ENCODE measurements at places on chromosomes 5 and 9.

GRCh38 chr5:113205323-113205722 is 228.7 kb downstream of the DCP2 start:
- no peak for DNase-seq

DNA sequence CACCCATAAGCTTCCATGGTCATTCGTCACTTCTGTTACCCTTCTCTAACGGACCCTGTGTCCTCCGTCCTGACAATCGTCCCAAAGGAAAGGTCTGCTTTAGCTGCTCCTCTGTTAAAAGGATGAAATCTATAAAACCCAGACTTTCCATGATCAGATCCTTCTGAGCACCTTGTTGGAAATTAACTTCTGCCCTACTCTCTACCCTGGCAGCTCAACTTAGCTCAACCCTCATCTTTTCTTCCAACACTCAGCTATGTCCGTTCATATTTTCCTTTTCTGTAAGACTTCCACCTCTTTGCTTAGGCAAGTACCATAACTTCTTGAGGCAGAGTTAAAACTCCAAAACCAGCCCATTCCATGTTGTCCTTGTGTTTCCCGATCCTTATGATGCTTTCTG is 205.4 kb downstream of the SPATA31A6 start:
- no peak for DNase-seq

GRCh38 chr5:158811350-158811749 is 288.4 kb downstream of the EBF1 start:
- no peak for DNase-seq

DNA sequence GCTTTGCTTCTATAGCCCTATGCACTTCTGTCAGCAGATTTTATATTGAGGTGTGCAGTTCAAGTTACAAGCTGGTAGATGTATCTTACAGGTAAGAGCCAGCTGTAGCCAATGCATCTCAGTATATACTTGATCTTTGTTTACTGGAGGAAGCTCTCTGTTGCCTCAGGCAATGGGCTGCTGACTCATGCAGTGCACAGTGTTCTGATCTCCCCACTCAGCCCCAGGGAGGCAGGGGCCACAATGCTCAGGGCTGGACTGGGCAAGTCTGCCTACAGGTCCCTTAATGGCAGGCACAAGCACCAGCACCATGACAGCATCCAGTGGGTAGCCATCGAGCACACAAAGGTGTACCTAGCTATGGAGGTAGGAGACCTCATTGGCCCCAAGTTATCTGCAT is 178.8 kb upstream of the CDH10 start:
- no peak for DNase-seq

DNA sequence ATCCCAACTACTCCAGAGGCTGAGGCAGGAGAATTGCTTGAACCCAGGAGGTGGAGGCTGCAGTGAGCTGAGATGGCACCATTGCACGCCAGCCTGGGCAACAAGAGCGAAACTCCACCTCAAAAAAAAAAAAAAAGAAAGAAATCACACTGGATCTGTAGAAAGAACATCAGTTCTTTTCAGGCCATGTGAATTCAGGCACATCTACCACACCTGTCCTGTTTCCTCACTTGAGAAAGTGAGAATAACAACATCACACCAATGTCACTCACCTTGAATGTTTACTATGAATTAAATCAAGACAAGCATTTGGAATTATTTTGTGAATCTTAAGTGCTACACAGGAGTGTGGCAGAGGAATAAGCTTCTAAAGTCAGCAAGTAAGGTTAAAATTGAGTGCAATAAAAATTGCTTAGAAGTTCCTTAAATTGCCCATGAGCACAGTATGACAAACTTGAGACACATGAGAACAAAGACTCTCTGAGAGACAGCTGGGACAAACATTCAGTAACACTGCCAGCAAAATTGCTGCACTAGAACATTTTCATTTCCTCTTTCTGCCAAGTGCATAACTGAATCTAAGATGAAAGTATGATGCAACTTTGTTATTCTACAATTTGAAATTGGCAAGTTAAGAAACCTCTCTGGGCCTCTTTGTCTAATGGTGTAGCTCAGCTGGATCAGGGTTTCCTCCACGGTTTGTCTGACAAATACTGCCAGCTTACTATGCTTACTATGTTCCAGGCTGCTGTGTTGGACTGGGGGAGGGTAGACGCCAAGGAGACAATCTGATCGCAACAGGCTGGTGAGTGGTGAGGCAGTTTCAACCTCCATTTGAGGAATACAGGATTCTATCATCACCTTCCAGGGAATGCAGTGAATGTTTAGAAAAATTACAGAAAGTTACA is 1.9 kb upstream of the RIC1 start:
- peak; percentile 5 for DNase-seq

GRCh38 chr9:24879591-24879990 is 333.9 kb upstream of the IZUMO3 start:
- DNase-seq, result no peak

GRCh38 chr5:122129306-122129705 is at the start of gene ZNF474:
Gene ZNF474, plus strand, starts transcription at chr5:122129546. Its CDS starts 22,445 bp downstream, at chr5:122151991.
- DNase-seq, result no peak

- DNase-seq, result no peak
Measured at GRCh38 chr9:118563677-118564076, 805.6 kb downstream of the BRINP1 start.

GRCh38 chr9:127133739-127134167 is 11.3 kb upstream of the ANGPTL2 start:
- DNase-seq, result no peak

DNA sequence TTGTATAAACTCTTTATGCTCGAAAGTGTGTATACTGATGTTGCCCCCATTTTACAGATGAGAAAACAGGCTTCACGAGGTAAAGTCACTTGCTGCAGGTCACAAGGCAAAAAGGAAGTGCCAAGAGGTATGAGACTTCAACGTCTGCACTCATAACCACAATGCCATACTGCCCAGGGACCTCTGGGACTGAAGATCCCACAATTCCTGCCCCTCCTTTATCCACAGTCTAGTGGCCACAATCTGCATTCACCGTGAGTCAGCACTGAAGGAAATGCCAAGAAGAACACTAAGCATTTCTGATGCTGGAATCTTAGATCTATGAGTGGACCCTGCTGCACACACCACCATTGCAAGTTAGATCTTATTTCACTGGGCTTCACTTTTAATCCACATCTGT is 37.3 kb downstream of the MED27 start:
- no peak for DNase-seq

- DNase-seq, result peak; percentile 49
Measured at GRCh38 chr5:127313847-127314473, 23.4 kb downstream of the MEGF10 start.

DNA sequence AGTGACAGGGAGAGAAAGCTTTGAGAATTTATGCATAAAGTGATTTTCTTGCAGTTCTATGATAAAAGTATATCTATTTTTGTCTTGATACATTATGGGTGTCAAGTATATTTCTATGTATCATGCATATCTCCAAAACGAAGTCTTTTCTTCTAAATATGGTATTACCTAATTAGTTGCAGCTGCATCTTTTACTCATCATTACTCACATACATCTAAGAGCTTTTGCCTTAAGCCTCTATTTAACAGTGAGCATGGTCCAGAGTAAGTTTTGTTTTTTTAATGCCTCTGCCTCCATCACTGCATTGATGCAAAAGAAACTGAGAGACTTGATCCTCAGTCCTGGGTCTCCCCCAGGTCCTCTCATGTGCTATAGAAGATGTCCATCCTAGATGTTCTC is 40.0 kb upstream of the SMC5 start:
- no peak for DNase-seq

DNA sequence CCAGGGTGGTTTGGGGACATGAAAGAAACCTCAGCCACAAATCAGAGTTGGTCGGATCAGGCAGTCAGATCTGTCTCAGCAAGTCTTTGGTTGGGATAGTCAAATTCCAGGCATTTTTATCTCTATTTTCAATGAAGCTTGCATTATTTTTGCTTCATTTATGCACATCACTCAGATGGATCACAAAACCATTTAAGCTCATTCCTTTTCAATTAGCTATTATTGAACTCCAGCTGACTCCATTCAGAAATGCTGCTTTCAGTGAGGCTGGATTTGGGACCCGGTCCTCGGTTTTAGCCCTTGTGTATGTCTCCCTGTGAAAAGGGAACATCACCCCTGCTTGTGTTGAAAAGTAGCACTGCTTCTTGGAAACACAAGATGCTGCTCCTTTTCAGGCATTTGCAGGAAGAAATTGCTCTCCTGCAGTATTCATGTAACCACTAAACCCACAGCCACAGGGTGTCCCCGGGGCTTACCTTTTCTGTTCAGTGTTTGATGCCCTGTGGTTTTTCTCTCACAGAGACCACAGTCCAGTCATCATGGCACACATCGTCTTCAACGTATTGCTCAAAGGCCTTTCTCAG is 232.9 kb downstream of the NFIB start:
- DNase-seq, result no peak

DNA sequence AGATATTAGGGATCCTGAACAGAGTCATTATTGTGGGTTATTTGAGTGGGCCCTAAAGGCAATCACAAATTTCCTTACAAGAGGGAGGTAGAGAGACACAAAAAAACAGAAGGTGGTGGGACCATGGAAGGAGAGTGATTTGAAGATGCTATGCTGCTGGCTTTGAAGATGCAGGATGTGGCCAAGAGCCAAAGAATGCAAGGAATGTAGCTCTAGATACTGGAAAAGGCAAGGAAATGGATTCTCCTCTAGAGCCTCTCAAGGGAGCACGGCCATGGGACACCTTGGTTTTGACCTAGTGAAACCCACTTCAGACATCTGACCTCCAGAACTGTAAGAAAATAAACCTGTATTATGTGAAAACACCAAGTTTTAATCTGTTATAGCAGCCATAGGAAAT is 53.8 kb downstream of the TTC39B start:
- DNase-seq, result no peak

DNA sequence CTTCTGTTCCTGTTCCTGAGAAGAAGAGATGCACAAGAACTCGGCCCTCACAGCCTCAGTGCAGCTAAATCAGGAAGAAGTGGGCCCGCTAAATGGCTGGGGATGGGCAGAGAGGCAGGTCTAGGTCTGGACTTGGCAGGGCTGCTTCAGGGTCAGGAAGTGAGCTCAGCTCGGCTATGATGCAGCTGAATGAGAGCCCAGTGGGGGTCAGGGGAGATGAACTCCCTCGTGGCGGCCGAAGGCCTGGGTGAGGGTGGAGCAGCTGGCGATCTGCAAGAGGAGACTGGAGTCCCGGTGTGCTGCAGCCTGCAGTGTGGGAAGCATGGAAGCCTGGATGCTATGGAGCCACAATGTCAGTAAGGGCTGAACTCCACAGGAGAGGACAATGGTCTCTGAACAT is 466.2 kb downstream of the SPOCK1 start:
- no peak for DNase-seq

DNA sequence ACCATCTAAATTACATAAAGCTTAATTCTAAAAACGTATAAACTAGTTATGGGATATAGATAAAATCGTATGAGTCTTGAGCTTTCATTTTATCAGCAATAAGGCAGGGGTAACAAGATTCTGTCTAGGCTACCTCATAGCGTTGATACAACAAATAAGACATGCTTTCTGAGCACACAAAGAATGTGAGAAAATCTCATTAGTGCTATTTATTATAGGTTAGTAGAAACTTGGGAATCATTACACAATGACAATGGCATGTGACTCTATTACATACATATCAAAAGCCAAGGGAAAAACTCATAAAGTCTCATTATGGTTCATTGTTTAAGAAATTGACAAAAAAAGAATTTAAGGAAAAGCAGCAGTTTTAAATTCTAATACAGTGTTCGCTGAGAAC is 448.6 kb downstream of the PLK2 start:
- no peak for DNase-seq

GRCh38 chr9:11158676-11159075 is 545.9 kb upstream of the PTPRD start:
- no peak for DNase-seq

DNA sequence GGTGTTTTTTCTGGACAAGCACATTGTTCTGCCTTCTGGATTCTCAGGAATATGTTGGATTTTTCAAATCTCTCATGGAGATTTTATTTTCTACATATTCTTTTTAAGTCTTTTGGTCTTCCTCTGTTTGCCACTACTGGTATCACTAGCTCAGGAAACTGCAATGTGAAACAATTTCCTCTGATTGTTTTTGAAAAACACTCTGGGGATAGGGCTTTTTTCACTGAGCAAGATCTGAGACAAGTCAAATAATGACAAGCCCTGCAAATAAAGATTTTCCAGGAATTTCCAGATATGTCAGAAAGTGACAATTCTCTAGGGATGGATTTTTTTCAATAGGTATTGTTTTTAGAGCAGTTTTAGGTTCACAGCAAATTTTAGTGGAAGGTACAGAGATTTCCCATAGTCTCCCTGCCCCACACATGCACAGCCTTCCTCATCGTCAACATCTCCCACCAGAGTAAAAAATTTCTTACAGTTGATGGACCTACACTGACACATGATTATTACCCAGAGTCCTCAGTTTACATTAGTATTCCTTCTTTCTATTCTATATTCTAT is 86.9 kb upstream of the TMEM161B start:
- DNase-seq, result no peak

GRCh38 chr5:173235499-173236394 is 741 bp upstream of the NKX2-5 start:
- no peak for DNase-seq

DNA sequence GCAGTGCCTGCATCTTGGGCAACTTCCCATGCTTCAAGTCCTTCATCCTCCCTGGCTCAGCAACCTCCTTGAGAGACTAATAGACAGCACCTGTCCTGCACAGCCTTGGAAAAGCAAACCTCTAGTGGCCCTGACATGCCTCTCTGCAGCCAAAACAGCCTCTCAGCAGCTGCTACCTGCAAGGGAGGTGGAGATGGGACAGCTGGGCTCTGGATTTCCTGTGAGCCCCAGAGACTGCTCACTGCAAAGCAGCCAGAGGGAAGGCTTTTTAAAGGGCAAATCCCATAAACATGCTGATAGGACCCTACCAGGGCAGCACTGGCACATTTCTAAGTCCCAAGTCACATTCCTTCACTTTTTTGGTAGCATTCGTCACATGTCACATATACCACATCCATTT is 31.5 kb upstream of the MYORG start:
- DNase-seq, result no peak

- DNase-seq, result no peak
Measured at GRCh38 chr9:121098567-121099198, 23.9 kb downstream of the CNTRL start.

DNA sequence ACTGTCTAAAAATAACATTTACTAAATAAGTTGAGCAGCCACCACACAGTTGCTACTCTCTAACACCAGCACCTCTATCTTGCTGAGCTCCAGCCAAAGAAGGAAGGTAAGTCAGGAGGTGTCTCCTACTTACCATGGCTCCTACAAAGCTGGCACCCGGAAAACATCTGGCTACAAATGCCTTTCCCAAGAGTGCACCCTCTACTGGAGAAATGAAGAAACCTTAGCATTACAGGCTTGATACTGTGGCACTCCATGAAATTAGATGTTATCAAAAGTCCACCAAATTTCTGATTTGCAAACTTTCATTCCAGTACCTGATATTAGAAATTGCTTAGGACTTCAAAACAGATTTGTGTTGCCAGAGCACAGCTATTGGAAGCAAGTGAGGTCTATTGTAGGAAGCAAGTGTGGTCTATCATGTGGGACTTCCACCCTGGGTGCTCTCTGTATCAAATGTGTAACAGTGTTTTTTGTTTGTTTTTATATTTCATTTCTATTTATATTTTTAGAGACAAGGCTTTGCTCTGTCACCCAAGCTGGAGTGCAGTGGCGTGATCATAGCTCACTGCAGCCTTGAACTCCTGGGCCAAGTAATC is 25.7 kb upstream of the RFK start:
- no peak for DNase-seq

- no peak for DNase-seq
Measured at GRCh38 chr9:73806876-73807275, 655.2 kb downstream of the ANXA1 start.

- DNase-seq, result no peak
Measured at GRCh38 chr5:132662004-132662401, 4.0 kb downstream of the IL13 start.

- DNase-seq, result no peak
Measured at GRCh38 chr5:148817606-148818005, 8.8 kb upstream of the ADRB2 start.

GRCh38 chr9:29322240-29322639 is 1749.0 kb upstream of the C9orf72 start:
- no peak for DNase-seq
